ENCODE measurements at places on chromosomes 3 and 15.

- no peak for DNase-seq
Observed at GRCh38 chr3:45991341-45991740, 4.3 kb downstream of the FYCO1 start.

- DNase-seq = no peak
Observed at GRCh38 chr3:152094406-152094805, 174.3 kb upstream of the MBNL1 start.

DNA sequence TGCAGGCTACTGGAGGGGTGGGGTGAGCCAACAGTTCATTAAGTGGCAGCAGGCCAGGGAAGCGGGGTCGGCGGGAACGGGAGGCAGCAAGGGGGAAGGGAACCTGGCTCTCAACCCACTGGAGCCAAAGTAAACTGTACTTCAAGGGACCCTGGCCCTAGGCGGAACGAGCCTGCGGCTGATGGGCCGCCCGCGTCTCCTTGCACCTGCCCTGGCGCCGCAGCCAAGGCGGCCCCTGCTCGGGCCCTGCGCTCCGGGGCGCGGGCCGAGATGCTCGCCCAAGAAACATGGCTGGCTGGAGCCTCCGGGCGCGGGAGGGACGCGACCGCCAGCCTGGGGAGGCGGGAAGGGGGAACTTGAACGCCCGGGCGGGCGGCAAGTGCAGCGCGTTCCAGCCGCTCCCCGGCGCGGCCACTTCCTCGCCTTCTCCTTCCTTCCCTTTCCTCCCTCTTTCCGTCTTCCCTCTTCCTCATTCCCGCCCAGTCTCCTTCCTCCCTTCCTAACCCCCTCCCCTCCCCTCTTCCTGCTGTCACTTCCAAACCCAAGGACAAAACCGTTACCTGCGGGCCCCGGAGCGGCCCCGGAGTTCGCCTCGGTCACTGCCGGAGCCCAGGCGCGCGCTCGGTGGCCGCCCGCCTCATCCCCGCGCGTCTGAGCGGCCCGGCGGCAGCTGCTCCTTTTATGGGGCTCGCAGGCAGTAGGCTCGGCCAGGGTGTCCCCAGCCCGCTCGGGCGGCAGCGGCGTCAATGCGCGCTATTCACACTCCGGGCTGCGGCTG, 489.7 kb downstream of the MAGI1 start:
- DNase-seq = no peak

- no peak for DNase-seq
Observed at GRCh38 chr15:43151688-43152087, 18.3 kb downstream of the TMEM62 start.

- DNase-seq = no peak
Observed at GRCh38 chr15:88655103-88655553, 16.3 kb downstream of the ISG20 start.

Measured in NCI-H2081 treated with DMSO at 0.1 percent for 48 hours (cell line).